ENCODE measurements at places on chromosomes 4 and X.

GRCh38 chr4:122476126-122476525 lies 19.6 kb upstream of the IL2 start:
- no peak for DNase-seq

GRCh38 chr4:177579649-177580048 lies 137.4 kb upstream of the AGA start:
- no peak for DNase-seq

DNA sequence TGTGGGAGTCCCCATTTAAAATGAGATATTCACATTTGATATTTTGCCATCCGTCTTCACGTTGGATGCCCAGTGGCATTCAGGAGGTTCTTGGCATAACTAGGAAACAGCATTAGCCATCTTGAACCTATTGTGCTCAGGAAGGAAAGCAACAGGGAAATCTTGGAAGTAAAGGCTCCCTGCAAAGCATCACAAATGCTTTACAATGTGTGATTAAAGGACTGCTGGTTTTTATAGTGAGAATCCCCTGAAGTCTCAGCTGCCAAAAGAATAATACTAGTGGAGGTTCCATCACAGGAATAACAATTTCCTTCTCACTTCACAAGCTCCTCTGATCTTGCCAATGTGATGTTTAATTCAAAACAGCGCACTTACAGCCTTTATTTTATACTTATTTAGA lies 49.7 kb upstream of the NPNT start:
- no peak for DNase-seq

GRCh38 chrX:120109378-120109777 lies 6.3 kb downstream of the RHOXF1 start:
- no peak for DNase-seq

DNA sequence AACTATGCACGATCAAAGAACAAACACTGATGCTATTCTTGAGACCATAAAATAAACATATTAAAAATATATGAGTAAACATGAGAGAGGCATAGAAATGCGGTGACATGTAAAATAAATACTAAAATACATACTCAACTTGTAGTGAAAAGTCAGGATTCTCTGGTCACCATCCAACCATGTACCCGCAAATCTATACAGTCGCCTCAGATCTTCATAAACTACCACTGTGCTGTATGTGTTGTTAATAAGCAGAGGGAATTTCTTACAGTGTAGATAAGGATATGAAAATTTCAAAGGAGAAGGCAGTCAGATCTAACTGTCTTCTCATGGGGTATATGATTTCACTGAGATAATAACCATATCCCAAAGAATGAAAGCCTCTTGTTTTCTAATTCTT lies 67.8 kb upstream of the FAM47B start:
- DNase-seq: no peak
